Hippocampal formation (tissue), 2 donors: ENCODE measurements at places on chromosomes 16 and 17.

GRCh38 chr16:88534638-88535190, 35.5 kb upstream of the ZC3H18 start:
- no peak for DNase-seq

DNA sequence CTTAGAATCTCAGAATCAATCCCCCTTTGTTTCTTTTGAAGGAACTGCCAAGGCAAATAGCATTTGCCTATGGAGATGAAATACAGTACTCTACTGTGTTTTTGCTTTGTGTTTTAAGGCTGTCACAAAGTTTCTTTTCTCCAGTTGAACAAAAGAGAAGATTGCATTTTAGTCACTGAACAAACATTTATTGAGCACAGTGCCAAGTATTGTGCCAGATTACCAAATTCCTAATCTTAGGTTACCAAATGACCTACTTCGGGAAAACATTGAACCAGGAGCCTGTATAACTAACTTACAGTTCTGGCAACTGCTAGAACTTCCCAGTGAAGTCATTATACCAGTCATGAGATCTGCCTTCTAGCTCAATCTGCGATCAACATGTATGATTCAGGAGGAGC, 3.0 kb upstream of the UBB start:
- peak; percentile 64 for DNase-seq

DNA sequence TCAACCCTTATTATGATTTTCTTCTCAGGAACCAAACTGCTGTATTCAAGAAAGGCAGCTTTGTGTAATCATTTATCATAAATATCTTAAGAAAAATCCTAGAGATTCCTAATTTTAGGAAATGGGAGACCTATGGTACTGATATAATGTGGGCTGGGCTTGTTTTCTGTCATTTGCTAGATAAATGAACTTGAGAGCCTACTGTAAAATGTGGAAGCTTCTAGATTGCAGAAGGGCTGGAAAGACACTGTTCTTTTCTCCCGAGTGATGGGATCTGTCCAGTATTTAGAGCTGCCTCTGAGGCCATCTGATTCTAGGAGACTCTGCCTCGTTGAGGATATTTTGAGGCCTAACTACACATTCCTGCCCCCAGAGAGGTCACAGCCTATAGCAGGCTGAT, 19.9 kb upstream of the STH start:
- no peak for DNase-seq

- no peak for DNase-seq
Observed at GRCh38 chr17:66002063-66002585, 189.8 kb downstream of the CEP112 start.

DNA sequence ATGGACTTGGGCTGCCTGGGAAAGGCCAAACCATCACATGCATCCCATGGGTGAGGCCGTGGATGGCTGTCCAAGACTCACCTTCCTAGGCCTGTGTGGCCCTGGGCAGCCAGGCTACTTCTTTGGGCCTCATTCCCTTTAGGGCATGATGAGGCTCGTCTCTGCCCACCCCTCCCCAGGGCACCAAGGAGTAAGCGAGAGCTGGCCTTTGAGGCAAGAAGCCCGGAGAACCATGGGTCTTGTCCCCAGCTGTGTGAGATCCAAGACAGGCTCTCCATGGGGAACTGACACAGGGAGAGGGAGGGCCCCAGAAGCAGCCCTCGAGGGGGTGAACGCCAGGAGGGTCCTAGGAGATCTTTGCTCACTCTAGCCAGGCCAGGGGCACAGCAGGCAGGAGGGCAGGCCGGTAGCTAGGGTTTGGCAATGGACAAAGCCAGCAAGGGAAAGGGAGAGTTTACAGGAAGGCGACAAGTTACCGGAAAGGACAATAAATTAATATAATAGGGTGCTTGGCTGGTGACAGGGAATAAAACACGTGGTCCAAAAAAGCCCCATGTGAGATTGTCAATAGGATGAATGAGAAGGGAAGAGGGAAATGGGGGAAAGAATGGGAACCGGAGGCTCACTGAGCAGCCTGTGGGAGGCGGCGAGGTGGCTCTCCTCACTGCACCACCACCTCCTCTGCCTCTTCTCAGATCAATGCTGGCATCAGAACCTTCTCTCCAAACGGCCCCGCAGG, 119.1 kb downstream of the SDK2 start:
- no peak for DNase-seq

DNA sequence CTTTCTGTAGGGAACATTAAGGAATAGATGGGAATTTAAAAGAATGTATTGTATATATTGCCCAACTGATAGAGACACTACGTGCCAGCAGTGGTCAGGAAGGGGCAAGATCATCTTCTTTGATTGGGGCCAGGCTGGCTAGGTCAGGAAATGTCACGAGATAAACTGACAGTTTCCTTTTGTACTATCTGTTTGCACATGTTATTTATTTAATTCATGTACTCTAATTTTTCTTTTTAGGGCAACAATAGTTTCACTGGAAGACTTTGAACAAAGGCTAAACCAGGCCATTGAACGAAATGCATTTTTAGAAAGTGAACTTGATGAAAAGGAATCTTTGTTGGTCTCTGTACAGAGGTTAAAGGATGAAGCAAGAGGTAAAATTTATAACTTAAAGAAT, 12.6 kb downstream of the NDEL1 start:
- DNase-seq: no peak

DNA sequence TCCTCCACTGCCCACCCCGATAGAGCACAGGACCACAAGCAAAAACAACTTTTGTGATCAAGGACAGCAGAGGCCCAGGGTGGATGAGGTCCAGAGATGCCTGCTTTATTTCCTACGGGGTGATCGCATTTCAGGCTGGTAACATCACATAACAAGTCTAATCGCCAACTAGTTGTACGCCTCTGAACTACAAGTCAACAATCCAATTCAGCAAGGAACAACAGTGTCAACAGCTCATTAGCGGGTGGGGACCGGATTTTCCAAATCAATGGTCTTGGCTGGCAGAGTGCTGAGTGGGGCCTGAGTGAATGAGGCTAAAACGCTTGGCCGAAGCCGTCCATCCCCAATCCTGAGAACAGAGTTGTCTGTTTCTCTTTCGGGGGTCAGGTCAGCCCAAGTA, 17.1 kb downstream of the MRM3 start:
- DNase-seq: no peak

- DNase-seq: no peak
Observed at GRCh38 chr17:77212833-77213777, 72.3 kb downstream of the SEC14L1 start.

GRCh38 chr17:40105861-40106759, 5.7 kb upstream of the NR1D1 start:
- no peak for DNase-seq
